Fibroblast of lung (primary cell): ENCODE measurements at places on chromosomes 7 and 10.

DNA sequence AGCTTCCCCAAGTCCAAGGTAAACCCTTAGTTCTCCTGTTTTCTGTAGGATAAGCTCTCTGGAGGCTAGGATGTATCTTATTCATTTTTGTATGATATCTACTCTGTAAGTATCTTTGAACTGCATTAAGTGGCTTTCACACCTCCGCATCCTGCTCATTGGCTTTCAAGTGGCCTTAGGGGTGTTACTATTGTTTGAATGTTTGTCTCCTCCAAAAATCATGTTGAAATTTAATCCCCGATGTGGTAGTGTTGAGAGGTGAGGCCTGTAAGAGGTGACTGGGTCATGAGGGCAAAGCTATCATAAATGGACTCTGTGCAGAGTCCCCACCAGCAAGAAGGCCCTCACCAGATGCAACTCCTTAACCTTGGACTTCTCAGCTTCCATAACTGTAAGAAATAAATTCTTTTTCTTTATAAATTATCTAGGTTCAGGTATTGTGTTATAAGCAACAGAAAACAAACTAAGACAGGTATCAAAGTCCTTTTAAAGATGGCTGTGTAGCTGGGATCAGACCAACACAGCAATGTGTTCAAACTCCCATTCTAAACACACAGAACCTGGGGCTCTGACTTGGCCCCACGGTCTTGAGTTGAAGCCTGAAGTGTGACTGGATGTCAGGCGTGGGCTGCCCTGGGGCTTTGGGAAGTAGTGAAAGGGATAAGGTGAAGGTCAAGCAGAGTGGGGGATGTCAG, 25.9 kb downstream of the TBXAS1 start:
- no peak for DNase-seq

DNA sequence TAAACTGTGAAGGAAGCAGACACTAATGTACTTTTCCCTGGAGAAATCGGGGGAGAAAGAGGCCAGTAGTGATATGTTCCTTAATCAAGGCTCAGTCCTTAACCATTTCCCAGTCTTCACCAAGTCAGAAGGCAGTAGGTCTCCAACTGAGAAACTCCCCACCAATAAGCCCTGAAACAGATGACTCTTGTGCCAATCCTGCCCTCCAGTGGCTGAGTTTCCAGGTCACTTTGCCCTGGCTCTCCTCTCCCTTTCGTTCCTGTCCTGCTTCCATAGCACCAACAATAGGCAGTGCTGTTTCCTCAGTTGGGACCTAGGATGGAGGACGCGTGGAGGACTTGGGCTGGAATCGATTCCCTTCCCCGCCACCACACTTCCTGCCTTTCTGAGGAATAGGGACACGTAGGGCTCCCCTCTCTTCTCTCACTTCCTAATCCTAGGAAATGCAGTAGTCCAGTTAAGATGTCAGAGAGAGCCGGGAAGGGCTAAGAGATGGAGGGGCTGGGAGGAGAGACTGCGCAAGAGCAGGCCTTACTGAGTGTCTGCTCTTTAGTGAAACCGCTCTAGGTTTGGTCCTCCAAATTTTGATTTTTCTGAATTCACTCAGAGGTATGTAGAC, 23.4 kb downstream of the ATOH7 start:
- peak; percentile 81 for DNase-seq

- no peak for DNase-seq
These were observed 146.0 kb downstream of the FANK1 start for GRCh38 chr10:126042354-126042753.

DNA sequence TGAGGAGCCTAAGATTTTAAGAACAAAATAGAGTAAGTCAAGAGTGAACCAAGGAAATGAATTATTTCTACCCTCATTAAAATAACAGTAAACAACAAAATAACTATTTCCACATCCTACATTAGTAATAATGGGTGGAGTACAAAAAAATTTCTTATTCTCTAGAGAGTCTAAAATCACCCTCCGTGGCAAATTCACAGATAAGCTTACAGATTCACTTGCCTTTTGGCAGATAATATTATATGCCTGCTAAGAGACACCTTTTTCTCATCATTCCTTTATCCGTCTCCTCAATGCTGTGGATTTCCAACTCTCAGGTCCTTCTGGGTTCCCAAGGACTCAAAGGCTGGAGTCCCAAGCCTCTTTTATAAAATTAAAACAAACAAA, 2.2 kb upstream of the EPC1 start:
- no peak for DNase-seq

DNA sequence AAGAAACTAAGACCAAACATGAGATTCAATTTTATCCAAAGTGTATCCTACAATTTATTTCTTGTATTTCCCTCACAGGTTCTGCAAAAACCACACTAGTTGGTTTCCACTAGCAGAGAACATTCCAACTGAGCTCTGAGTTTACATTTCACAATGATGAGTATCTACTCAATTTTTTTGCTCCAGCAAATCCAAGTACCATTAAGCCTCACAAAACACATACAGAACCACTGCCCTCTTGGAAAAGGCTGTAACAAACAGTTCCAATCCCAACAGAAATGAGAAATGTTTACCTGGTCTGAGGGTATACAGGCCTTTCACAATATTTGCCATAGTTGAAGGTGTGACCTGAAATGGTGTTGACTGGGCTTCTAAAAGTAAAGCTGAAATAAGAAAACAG, 59.9 kb downstream of the CACUL1 start:
- DNase-seq: peak; percentile 77

GRCh38 chr7:156456503-156457115, 184.0 kb upstream of the RNF32 start:
- DNase-seq: no peak

- peak; percentile 64 for DNase-seq
These were observed 25.3 kb downstream of the TNS3 start for GRCh38 chr7:47556511-47557180.

GRCh38 chr10:14481014-14481413, 150.3 kb upstream of the FRMD4A start:
- no peak for DNase-seq

- no peak for DNase-seq
These were observed 98.0 kb upstream of the GLCCI1 start for GRCh38 chr7:7870555-7870954.

DNA sequence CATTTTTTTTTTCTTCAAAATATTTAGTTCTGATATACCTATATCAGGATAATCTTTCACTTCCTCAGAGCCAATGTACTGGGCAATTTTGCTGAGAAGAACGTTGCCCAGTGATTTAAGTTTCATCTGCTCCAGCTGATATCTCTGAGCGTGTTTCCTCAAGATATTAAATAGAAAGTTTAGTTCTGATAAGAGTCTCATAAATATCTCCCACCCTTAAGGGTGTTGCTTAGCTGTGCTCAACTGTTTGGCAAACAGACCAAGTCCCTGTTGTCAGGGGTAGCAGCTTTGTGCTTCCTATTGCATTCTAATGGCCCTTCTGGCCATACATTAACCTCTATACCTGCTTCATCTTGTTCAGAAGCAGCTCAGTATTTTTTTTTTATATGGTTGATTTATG, 84.7 kb upstream of the GPR141 start:
- no peak for DNase-seq

- DNase-seq: no peak
These were observed 277.0 kb downstream of the WDR11 start for GRCh38 chr10:121128164-121128563.

- DNase-seq: peak; percentile 42
These were observed 424 bp downstream of the EGFR start for GRCh38 chr7:55019191-55019690.

DNA sequence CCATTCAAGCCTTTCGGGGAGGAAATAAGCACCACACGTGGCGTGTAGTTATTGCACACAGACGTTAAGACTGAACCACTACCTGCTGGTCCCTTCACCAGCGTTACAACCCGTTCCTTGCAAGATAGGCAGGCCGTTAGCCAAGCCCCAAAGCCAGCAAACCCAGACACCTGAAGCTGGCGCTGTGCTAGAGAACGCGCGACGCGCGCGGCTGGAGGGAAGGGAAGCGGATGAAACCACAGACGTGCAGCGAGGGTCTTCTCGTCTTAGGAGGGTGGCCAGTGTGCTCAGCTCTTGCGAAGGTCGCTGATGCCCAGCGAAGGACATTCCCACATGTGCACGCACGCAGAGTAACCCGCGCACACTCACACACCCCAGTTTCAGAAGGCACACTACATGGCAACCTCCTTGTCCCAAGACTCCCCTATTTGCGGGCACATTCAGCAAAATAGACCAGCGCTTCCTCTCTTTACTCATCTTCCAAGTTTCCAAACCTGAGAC, 980 bp downstream of the TMEM26 start:
- peak; percentile 29 for DNase-seq

DNA sequence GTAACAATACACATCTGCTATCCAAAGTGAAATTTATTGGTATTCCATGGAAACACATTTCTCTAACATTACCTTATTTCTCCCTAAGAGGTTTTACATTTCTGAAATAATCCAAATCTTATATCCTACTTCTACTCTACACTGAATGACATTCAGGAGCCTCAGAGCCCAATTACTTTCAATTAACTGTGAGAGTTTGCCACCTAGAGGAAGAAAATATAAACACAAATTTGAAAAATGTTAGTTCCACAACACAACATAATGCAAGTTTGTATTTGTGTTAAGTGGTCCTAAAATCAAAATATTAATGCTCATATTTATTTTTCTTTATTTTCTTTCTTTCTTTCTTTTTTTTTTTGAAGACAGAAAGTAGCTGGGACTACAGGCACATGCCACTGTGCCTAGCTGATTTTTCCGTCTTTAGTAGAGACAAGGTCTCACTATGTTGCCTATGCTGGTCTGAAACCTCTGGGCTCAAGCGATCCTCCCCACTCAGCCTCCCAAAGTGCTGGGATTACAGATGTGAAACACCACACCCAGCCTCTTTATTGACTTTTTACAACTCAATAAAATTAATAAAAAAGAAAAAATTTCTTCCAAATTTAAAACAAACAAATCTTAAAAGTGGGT, 46.0 kb downstream of the ATAD1 start:
- peak; percentile 46 for DNase-seq

DNA sequence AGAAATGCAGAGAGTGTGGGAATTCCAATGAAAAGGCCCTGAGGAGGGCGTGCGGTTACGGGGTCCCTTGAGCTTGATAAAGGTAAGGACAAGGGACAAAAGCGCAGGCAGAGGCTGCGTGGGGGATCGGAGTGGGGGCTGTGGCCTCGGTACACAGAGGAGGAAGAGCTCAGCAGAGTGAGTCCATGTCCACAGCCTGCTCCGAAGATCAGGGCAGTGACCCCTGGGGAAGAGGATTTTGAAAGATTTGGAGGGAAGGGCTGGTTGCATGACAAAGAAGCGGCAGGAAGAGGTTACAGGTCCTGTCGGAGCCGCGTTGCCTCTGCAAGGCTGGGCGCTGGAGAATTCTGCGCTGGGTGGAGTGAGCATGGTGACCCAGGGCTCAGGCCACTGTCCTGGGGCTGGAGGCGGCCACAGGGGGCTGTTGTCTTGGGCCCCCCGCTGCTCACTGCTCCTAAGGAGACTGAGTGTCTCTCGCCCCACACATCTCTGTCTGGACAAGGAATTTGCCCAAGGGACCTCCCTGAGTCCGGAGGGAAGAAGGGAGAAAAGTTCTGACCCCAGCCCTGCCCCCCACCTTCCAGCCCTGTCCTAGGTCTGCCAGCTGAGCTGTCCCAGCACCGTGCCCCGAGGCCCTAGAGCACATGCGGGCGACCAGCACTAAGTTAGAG, 69.8 kb upstream of the INSIG1 start:
- DNase-seq: no peak

DNA sequence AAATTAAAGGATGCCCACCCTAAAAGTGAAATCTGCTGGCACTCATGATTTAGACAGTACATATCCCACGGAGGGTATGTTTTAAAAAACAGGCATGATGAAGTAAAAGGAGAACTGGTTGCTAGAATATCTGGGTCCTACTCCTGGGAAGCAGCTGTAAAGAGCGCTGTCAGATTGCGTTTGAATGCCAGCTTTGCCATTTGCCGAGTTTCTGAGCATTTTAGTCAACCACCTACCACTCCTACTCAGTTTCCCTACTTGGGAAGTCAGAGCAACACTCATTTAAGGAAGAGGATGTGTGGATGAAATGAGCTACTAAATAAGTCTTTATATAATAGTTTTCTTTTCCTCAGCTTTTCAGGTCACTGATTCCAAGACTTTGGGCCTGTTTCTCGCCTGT, 1.1 kb upstream of the UMAD1 start:
- peak; percentile 2 for DNase-seq
